ENCODE measurements at places on chromosomes 2 and 18. TPM values are rescaled to one million over a fixed set of nuclear protein-coding genes. Genes with fewer than 3 reads are reported as not detected.

Gene STARD6
- total RNA-seq = not detected

Gene IL1R2
- not detected for total RNA-seq

Gene CRACDL
- 3.8 TPM for total RNA-seq

Gene TSPYL6
- not detected for total RNA-seq

Gene HOXD12
- total RNA-seq = not detected

Gene DNER
- total RNA-seq = not detected

Gene NFATC1
- total RNA-seq = 30.0 TPM

Gene TUBA3D
- not detected for total RNA-seq

Gene CKAP2L
- total RNA-seq = 25.2 TPM

Gene SALL3
- total RNA-seq = not detected

Gene PTH2R
- total RNA-seq = not detected

Gene CCDC74A
- total RNA-seq = 7.0 TPM

Gene CCT4
- 220 TPM for total RNA-seq

Gene CYRIA
- 38.4 TPM for total RNA-seq

Gene NT5DC4
- not detected for total RNA-seq

Gene IMPA2
- 7.3 TPM for total RNA-seq

Gene SCG2
- not detected for total RNA-seq

Gene IL36RN
- not detected for total RNA-seq

Gene SH3RF3
- total RNA-seq = 9.4 TPM
